CD4-positive, alpha-beta memory T cell (primary cell): ENCODE measurements at places on chromosomes 1 and 21.

DNA sequence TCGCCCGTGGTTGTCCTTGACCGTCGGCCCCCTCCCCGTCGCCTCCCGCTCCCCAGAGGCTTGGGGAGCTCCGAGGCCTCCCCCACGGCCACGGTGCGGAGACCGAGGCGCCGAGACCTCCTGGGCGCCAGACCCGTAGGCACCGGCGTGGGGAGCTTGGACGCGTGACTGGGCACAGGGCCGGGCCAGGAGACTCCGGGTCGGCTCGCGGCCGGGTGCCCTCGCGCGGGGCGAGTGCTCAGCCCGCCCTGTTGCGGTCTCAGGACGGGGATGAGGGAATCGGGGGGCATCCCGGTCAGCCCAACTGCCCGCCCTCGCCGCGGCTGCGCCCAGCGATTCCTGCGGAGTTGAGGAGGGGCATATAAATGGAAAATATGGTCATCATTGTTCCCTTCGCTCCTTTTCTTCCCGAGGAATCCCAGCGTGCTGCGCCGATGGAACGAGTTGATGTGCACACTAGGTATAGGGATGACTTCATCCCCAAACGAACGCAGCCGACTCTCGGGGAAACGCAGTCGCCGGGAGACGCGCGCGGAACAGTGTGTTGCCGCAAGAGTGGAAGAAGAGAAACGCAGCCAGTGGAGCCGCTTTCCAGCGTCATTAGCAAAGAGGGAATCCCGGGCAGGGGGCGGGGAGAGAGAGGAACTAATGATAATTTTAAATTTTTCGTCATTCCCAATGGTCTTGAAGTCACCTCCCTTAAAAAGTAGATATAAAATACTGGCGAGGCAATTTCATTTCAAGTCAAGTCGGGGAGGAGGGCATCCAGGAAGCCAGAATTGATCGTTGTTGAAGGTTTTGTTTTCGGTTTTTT is 747 bp upstream of the ENAH start:
- no peak for DNase-seq

GRCh38 chr1:236345728-236346127 is 48.4 kb upstream of the EDARADD start:
- no peak for DNase-seq

GRCh38 chr1:4214826-4215225 is 314.8 kb upstream of the C1orf174 start:
- DNase-seq, result no peak

DNA sequence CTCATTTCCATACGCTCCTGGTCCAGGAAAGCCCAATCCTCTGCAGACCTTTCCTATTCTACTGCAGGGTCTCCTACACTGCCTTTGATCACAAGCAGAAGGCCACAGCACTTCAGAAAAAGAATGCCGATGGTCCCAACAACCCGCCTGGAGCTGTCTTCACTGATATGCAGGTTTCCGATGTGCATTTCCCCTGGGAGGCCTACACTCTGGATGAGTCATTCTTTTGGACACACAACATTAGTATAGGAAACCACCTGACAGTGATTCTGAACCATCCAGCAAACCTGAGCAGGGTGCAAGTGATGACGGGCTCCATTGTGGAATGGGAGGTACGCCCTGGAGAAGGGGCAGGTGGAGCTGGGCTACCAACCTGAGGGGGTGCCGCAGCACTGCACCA is 15.0 kb downstream of the PCAT6 start:
- DNase-seq, result no peak

DNA sequence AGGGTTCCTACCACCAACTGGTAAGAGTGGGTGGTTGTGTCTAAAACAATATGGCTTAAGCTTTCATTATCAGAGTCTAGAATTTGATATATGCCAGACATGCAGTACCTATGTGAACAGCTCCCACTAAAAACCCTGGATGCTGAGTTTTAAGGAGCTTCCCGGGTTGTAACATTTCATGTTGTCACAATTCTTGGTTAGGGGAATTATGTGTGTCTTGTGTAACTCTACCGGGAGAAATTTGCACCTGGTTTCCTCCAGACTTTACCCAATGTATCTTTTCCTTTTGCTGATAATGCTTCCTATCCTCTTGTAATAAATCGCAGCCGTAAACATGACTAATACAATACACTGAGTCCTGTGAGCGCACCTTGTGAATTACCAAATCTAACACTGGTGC is 48.3 kb downstream of the ARID4B start:
- no peak for DNase-seq

GRCh38 chr21:38878379-38879179 is 72.8 kb downstream of the ETS2 start:
- DNase-seq, result no peak

- DNase-seq, result no peak
Measured at GRCh38 chr1:16249596-16250241, 12.7 kb upstream of the CPLANE2 start.

GRCh38 chr1:36450270-36450918 is at the start of gene OSCP1:
Gene OSCP1, minus strand, starts transcription at chr1:36450451. Its CDS starts 82 bp downstream, at chr1:36450369.
- DNase-seq, result peak; percentile 83

DNA sequence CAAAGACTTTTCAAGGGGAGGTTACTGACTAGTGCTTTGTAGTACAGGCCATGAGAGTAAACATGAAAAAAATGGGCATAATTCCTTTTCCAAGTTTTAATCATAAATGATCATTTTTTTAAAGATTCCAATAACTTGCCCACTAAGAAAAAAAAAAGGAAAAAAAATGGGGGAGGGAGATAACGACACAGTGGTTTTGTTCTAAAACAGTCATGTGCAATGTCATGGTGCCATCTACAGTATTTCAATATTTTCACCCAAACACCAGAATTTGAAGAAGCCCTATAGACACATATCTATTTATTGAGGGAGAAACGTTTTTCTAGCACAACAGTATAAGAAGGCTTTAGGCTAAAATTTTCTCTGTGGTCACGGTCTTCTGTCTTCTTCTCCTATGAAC is 250.2 kb downstream of the LTN1 start:
- no peak for DNase-seq

GRCh38 chr1:106344494-106344893 is 712.0 kb upstream of the PRMT6 start:
- DNase-seq, result no peak

GRCh38 chr1:90174246-90174645 is 179.3 kb downstream of the ZNF326 start:
- no peak for DNase-seq

- DNase-seq, result no peak
Measured at GRCh38 chr1:30823627-30823968, 66.0 kb upstream of the LAPTM5 start.

GRCh38 chr1:32321712-32322291 is 14.2 kb downstream of the MARCKSL1 start:
- DNase-seq, result peak; percentile 66
